Activated naive CD4-positive, alpha-beta T cell treated with anti-CD3 and anti-CD28 coated beads, Interleukin-2, amount 10 ng/mL, durations not matched to agents 7 days and 5 days (primary cell): ENCODE measurements at places on chromosomes 5 and 9.

DNA sequence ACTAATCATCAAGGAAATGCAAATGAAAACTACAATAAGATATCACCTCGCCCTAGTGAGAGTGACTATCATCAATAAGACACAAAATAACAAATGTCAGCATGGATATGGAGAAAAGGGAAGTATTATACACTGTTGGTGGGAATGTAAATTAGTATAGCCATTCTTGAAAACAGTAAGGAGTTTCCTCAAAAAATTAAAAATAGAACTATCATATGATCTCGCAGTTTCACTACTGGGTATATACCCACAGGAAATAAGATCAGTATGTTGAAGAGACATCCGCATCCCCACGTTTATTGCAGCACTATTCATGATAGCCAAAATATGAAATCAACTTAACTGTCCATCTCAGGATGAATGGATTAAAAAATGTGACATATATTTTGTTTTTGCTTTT, 31.6 kb upstream of the STK32A start:
- DNase-seq = no peak

DNA sequence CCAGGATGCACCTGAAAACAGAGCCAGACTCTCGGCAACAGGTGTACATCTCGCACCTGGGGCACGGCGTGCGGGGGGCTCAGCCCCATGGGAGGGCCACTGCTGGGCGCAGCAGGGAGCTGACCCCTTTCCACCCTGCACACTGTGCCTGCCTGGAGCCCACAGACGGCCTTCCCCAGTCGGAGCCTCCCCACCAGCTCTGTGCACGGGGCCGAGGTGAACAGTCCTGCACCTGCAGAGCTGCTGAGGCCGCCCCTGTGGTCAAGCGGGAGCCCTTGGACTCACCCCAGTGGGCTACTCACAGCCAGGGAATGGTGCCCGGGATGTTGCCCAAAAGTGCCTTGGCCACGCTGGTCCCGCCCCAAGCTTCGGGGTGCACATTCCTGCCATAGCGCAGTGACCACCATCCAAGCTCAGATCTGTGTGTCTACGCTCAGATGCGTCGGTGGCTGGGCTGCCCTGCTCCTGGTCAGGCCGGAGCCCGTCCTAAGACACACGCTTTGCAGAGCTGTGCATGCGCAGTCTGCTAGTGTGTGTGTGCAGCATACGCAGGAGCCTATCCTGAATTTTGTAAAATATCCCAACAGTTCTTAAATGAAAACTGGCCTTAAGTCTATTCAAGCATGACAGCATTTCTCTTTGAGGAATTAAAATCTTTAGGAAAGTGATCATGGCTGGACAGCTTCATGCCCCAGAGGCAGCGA, 8.4 kb upstream of the EXOC3 start:
- DNase-seq = no peak

DNA sequence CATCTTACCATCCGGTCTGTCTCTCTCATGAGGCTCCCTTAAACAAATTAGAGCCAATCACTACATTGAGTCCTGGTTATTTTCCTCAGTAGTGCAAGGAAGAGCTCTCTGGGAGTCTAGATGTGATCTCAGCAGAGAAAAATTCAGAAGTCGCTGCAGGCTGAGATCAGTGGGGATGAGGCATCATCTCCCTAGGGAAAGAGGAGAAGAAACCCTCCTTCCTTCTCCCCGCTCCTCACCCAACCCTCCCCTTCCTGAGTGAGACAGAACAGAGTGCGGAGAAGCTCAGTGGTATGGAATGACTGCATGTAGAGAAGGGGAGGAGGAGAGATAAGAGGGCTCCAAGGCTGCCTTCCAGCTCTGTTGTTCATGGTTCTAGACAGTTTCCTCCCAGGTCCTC, 80.5 kb downstream of the PAPPA start:
- no peak for DNase-seq

DNA sequence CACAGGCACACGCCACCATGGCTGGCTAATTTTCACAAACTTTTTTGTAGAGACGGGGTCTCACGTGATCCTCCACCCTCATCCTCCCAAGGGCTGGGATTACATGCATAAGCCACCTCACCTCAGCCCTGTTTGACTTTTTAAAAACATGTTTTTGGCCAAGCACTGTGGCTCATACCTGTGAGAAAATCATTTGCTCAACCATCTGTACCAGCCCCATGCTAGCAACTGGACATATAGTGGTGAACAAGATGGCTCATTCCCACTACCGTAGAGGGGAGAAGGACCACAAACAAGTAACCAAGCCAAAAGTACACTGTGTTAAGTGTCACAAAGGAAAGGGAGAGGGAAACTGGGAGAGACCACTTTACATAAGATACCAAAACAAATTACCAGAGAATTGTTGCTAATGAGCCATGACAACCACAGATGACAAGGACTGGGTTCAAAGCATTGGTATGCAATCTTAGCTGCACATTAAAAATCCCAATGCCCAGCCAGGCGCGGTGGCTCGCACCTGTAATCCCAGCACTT, 19.2 kb downstream of the PPP2CA start:
- DNase-seq = no peak

DNA sequence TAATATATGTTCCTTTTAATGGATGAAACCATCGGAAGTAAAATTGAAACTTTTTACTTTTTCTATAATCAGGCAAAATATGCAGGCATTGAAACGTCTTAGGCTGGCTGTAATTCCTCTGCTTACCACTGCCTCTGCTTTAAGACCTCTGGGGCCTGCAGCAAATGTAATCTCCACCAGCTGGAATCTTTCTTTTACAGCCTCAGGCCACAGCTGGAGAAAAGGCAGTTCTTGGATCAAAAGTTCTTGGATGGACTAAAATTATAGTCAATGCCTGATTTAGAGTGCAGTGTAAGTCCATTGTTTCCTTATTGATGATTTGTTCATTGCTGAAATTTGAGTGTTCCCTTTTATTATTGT, 396.7 kb downstream of the KCTD16 start:
- no peak for DNase-seq

DNA sequence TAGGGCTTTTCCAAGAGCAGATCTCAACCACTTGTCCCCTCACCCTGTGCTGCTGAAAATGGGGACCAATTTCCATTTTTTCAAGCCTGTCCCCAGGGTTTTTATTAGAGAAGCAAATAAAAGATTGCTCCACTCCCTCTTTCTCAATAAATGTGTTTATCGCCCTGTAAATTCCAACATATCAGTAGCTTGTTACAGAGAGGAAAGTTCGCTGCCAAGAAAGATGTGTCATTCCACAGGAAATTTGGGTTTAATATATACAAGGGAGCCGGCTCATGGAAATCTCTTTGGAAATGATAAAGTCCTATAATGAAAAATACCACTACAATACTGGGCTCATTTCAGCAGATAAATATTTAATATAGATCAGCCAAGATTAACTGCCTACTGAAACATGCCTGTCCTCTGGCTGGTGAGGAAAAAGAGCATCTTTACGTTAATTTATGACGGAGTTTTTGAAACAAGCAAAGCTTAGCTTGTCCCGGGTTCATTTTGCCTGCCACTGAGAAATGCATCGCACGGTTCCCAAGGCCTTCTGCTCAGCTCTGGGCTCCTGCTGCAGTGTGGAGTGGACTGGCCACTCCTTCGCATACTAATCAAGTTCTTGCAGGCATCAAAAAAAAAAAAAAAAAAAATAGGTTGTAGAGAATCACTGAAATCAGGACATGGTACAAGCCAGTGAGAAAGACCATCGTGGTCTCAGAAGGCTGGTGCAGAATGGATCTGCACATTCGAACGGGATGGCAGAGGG, 84.5 kb downstream of the BRINP1 start:
- DNase-seq = no peak

DNA sequence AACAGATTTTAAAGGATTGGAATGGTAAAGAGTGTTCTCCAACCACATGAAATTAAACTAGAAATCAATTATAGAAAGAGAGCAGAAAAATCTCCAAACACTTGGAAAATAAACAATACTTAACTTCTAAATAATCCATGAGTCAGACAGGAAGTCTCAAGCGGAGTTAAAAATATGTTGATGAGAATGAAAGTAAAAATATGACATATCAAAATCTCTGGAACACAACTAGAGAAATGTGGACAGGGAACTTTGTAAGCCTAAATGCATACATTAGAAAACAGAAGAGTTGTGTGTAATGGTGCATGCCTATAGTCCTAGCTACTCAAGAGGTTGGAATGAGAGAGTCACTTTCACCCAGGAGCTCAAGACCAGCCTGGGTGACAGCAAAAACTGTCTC, 47.9 kb upstream of the ZNF618 start:
- DNase-seq = no peak

- DNase-seq = no peak
These were observed 146.9 kb upstream of the TLX3 start for GRCh38 chr5:171162165-171162564.

GRCh38 chr5:135310328-135310989, 88.6 kb downstream of the MACROH2A1 start:
- DNase-seq = no peak

DNA sequence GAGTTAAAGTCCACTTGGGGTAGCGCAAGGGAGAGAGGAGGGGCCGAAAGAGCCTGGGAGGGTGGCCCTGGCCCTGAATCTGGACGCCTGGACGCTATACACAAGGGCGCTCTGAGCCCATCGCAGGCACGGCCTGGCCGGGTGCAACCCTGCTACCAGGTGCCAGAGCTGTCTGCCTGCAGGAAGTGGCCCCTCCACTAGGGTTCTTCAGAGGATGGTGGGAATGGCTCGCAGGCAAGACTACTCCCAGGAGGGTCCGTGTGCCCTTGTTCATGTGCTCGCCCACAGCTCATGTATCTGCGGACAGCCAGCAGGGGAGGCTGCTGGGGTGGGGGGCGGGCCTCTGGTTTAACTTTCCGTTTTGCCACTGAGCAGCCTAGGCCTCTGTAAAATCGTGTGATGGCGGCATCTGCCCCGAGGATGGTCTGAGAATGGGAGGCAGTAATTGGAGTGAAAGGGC, 1.4 kb upstream of the NKD2 start:
- DNase-seq = peak; percentile 18

DNA sequence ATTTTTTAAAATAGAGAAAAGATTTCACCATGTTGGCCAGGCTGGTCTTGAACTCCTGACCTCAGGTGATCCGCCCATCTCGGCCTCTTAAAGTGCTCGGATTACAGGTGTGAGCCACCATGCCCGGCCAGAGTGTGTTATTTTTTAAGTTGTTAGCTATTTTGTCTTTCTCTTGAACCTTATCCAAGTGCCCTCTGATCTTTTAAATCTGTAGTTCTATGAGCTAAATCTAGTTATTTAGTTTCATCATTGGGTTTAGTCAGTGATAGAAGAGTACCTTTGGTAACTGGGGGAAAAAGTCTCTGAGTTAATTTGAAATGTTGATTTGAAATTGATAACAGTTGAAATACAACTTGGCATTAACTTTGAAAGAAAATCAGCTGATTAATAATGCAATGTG, 88.3 kb downstream of the NNT start:
- no peak for DNase-seq

DNA sequence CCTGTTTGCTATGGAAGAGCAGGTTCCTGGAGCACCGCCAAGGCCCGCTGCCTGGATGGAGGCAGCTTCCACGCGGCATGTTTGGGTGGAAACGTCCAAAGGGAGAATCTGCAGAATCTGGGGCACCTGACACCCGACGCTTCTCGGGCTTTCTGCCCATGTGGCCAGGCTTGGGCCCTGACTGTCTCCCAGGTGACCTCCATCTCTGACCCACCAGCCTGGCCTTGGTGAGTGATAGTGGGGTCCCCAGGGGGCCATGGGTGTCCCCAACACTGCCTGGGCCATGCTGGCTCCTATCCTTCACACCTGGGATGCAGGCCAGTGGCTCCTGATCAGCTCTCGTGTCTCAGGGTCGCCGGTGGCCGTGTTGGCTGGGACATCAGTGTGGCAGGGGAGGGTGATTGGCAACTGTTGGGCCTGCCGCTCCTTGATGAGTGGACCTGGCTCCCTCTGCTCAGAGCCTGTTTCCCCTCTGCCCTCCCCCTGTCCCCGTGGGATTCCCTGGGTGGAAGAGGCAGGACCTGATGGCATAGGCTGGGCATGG, 34.0 kb downstream of the GLT6D1 start:
- peak; percentile 13 for DNase-seq

DNA sequence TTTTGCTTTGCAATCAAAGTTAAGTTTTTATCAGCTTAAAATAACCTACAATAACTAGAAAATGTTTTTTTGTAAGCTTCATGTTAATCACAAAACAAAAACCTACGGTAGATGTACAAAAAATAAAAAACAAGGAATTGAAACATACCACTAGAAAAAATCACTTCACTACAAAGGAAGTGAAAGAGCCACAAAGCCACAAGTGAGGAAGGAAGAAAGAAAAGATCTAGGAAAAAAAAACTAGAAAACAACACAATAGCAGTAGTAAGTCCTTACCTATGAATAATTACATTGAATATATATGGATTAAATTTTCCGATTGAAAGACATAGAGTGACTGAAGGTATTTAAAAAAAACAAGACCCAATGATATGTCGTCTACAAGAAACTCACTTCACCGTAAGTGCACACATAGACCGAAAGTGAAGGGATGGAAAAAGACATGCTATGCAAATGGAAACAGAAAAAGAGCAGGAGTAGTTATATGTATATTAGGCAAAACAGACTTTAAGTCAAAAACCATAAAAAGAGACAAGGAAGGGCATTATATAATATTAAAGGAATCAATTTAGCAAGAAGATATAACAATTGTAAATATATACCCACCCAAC, 13.4 kb upstream of the ZDHHC21 start:
- no peak for DNase-seq

GRCh38 chr5:145701404-145701803, 133.7 kb downstream of the PRELID2 start:
- no peak for DNase-seq

DNA sequence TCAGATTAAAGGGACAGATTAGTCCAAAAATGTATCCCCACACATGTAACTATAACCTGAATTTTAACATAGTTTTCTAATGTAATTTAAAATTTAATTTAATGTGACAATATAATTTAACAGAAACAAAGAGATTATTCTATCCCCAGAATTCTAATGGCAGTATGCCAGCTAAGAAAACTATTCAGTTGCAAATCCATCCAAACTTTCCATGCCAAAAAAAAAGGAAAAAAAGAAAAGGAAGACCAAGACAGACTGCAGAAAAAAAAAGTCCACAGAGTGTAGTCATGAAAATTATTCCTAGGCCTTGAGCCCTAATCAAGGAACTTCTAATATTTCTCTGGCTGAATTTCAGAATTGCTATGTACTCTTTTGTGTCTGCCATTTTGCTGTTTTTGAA, 217.6 kb downstream of the CDH18 start:
- DNase-seq = no peak
